ENCODE measurements at places on chromosomes 5 and 9. TPM values are rescaled to one million over a fixed set of nuclear protein-coding genes. Genes with fewer than 3 reads are reported as not detected.

Gene RNF180
- polyA plus RNA-seq, result 0.24 TPM

Gene SLC1A3
- polyA plus RNA-seq, result 4.4 TPM

Gene IRX2
- polyA plus RNA-seq, result not detected

Gene TICAM2
- polyA plus RNA-seq, result 4.3 TPM

Gene PTGES
- not detected for polyA plus RNA-seq

Gene ZMYND19
- polyA plus RNA-seq, result 3.2 TPM

Gene LCP2
- 15.3 TPM for polyA plus RNA-seq

Gene GABBR2
- not detected for polyA plus RNA-seq

Gene PTGES2
- 131 TPM for polyA plus RNA-seq

Gene FYB1
- not detected for polyA plus RNA-seq

Gene EFNA5
- 11.1 TPM for polyA plus RNA-seq

Gene AHRR
- 21.3 TPM for polyA plus RNA-seq

Gene DBH
- not detected for polyA plus RNA-seq

Gene ATP6V1G1
- polyA plus RNA-seq, result 97.7 TPM

Gene MAML1
- polyA plus RNA-seq, result 6.8 TPM

Gene SEC24A
- polyA plus RNA-seq, result 23.2 TPM

Gene TRIM36
- 0.12 TPM for polyA plus RNA-seq

Gene GGTA1
- polyA plus RNA-seq, result not detected

Gene PRDM9
- not detected for polyA plus RNA-seq

Gene ANKRD55
- polyA plus RNA-seq, result not detected

Gene ISL1
- polyA plus RNA-seq, result not detected

Gene CATSPER3
- polyA plus RNA-seq, result not detected

Gene FCN2
- polyA plus RNA-seq, result not detected

Gene SPATA31E1
- polyA plus RNA-seq, result not detected

Gene PCDH12
- polyA plus RNA-seq, result not detected

Gene CTXN3
- not detected for polyA plus RNA-seq

Gene CEL
- polyA plus RNA-seq, result 0.07 TPM

Gene GRAMD2B
- 9.0 TPM for polyA plus RNA-seq

Gene CDKN2B
- polyA plus RNA-seq, result 0.27 TPM

Gene TDRD7
- 14.7 TPM for polyA plus RNA-seq

Gene LCN15
- polyA plus RNA-seq, result 0.67 TPM

Gene IFNA13
- polyA plus RNA-seq, result not detected

Gene CCDC180
- polyA plus RNA-seq, result 0.60 TPM

Gene UBE2D2
- 209 TPM for polyA plus RNA-seq

Gene CDH9
- polyA plus RNA-seq, result not detected

Gene DIPK1B
- 0.13 TPM for polyA plus RNA-seq

Gene SHC3
- not detected for polyA plus RNA-seq

Gene ZBTB26
- polyA plus RNA-seq, result 3.6 TPM

Gene PANK3
- 9.2 TPM for polyA plus RNA-seq

Gene SLC45A2
- polyA plus RNA-seq, result not detected

Gene SPZ1
- not detected for polyA plus RNA-seq

Gene SLC6A19
- polyA plus RNA-seq, result not detected

Gene ERAP2
- 7.3 TPM for polyA plus RNA-seq
